ENCODE measurements at places on chromosomes 6 and 20.
A peak's percentile ranks its signal among the peaks of the same experiment; 100 is the strongest.

DNA sequence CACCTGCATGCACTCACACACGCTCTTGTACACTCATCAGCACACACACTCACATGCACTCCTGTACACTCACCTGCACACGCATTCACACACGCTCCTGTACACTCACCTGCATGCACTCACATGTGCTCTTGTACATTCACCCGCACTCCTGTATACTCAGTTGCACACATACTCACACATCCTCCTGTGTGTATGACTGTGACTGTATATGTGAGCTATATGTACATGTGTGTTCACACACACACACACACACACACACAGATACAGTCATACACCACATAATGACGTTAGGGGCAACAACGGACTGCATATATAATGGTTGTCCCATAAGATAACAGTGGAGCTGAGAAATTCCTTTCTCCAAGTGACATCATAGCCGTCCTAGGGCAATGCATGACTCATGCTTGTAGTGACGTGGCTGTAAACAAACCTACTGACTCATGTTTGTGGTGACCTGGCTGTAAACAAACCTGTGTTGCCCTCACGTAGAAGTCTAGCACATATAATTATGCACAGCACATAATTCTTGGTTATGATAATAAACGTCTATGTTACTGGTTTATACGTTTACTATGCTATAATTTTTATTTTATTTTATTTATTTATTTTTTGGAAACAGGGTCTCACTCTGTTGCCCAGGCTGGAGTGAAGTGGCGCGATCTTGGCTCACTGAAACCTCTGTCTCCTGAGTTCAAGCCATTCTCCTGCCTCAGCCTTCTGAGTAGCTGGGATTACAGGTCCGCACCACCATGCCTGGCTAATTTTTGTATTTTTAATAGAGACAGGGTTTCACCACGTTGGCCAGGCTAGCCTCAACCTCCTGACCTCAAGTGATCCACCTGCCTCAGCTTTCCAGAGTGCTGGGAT, 22.8 kb upstream of the TAF4 start:
- DNase-seq: peak; percentile 54

GRCh38 chr20:35979544-35979943, 11.2 kb downstream of the CNBD2 start:
- no peak for DNase-seq

GRCh38 chr6:148835920-148836441, 89.2 kb downstream of the UST start:
- no peak for DNase-seq

GRCh38 chr20:358891-359555, 12.1 kb downstream of the NRSN2 start:
- DNase-seq: no peak

GRCh38 chr6:147347179-147347881, 143.1 kb downstream of the STXBP5 start:
- DNase-seq: no peak

DNA sequence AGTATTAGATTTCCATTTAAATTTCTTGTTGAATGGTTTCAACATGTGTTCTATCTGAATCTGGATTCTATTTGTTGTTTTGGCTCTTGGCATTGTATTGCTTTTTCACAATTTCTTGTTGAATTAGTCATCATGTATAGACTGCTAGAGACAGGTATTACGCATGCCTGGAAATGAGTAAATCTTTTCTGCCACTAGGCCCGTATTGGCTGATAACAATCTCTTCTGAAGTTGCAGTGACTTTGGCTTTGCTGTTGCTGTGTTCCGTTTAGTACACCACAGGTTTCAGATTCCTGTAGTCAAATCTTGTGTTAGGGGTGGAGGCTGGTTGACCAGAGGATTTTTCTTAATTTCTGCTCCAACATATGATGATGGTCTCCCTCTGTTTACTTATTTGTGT, 1339.4 kb downstream of the GRIK2 start:
- DNase-seq: no peak

DNA sequence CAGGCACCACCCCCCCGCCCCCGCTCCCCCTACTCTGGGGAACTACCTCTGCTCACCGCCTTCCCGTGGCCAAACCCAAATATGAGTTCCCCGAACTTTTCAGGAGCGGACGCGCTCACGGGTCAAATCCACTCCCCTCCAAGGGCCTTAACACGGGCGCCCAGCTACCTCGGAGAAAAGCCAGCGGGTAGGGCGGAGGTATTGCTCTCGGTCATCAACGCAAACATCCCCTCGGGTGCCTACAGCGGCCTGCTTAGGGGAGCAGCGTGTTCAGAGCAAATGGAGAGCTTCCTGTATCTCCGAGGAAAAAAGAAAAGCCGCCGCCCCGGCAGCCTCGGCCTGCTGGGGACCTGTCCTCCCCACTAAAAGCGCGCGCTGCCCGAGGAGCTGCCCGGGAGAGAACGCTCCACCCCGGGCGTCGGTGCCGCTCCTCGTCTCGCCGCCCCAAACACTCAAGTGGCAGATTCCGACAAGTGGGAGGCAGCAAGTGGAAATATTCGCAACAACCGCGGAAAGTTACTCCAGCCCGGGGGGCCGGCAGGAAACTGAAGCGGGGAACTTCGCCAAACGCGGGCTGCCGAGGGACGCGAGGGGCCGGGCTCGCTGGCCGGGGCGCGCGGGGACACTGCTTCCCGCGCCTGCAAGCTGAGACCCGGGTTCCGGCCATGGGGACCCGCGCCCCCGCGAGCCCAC, 699 bp downstream of the PTPRT start:
- DNase-seq: no peak

GRCh38 chr6:28497893-28498292, 17.7 kb downstream of the GPX6 start:
- DNase-seq: peak; percentile 87

- no peak for DNase-seq
Observed at GRCh38 chr20:9460518-9460917, 53.9 kb upstream of the LAMP5 start.
